Gastroesophageal sphincter (tissue), 4 donors: ENCODE measurements at places on chromosomes 4 and X. TPM values are rescaled to one million over a fixed set of nuclear protein-coding genes. Genes with fewer than 3 reads are reported as not detected.

- H3K4me3 ChIP-seq, result no peak overlapping the region
- H3K27me3 ChIP-seq, result peaks cover 63% of the 10 kb centered on the region
- H3K36me3 ChIP-seq, result no peaks in the 10 kb centered on the region
- no peaks in the 10 kb centered on the region for H3K4me1 ChIP-seq
- no peak overlapping the region for H3K27ac ChIP-seq
- ATAC-seq, result no peak
Measured at GRCh38 chr4:3787489-3788365, 21.5 kb downstream of the ADRA2C start.

GRCh38 chr4:185071236-185071811 is 53.0 kb downstream of the HELT start:
- no peak overlapping the region for H3K27ac ChIP-seq
- H3K36me3 ChIP-seq, result no peaks in the 10 kb centered on the region
- H3K27me3 ChIP-seq, result peaks cover 7% of the 10 kb centered on the region
- peaks cover 9% of the 10 kb centered on the region for H3K4me1 ChIP-seq
- ATAC-seq, result no peak

GRCh38 chr4:180528003-180528402 is 1715.2 kb upstream of the TENM3 start:
- H3K27ac ChIP-seq, result no peak overlapping the region
- H3K4me3 ChIP-seq, result no peak overlapping the region
- no peaks in the 10 kb centered on the region for H3K4me1 ChIP-seq
- H3K27me3 ChIP-seq, result no peaks in the 10 kb centered on the region
- H3K36me3 ChIP-seq, result no peaks in the 10 kb centered on the region
- ATAC-seq, result no peak

The UCHL1 gene
- 9.8 TPM for total RNA-seq

The NEUROG2 gene
- not detected for total RNA-seq
